ENCODE measurements at places on chromosomes 7 and 10. TPM values are rescaled to one million over a fixed set of nuclear protein-coding genes. Genes with fewer than 3 reads are reported as not detected.

ZNF746 gene
- total RNA-seq: 15.6 TPM

TFEC gene
- total RNA-seq: 1.0 TPM

RNF148 gene
- 1.4 TPM for total RNA-seq

GHRHR gene
- 0.27 TPM for total RNA-seq

RBP4 gene
- total RNA-seq: not detected

MAGI2 gene
- 3.4 TPM for total RNA-seq

H2BK1 gene
- total RNA-seq: not detected

PAX4 gene
- total RNA-seq: not detected

TDRD1 gene
- not detected for total RNA-seq

CTTNBP2 gene
- total RNA-seq: not detected

SPDYE9 gene
- total RNA-seq: not detected

GATA3 gene
- 0.09 TPM for total RNA-seq

SYNPO2L gene
- total RNA-seq: not detected

Measured in endothelial cell of coronary artery (primary cell).